ENCODE measurements at places on chromosomes 1 and 21.

GRCh38 chr1:116460783-116461376, 87.8 kb downstream of the ATP1A1 start:
- no peak for DNase-seq

- DNase-seq: no peak
These were observed 27.7 kb downstream of the TMCO4 start for GRCh38 chr1:19772053-19772452.

- DNase-seq: peak; percentile 73
These were observed 24.5 kb downstream of the CLIC6 start for GRCh38 chr21:34693192-34693810.

DNA sequence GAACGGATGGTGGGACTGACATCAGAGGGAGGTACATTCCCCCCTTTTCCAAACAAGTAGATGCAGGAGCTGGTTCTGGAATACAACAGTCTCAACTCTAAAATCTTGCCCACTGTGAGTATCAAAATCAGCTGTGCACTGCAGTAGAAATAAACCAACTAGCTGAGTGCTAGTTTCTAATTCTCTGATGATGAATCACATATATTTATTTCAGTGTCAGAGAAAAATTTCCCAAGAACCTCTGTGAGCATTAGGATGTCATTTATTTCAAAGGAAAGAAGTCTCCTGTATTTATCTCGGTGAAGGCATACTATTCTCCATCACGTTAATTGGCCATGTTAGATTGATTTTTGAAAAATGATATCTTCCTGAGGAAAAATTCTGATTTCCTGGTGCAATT, 67.1 kb downstream of the LHX9 start:
- no peak for DNase-seq

DNA sequence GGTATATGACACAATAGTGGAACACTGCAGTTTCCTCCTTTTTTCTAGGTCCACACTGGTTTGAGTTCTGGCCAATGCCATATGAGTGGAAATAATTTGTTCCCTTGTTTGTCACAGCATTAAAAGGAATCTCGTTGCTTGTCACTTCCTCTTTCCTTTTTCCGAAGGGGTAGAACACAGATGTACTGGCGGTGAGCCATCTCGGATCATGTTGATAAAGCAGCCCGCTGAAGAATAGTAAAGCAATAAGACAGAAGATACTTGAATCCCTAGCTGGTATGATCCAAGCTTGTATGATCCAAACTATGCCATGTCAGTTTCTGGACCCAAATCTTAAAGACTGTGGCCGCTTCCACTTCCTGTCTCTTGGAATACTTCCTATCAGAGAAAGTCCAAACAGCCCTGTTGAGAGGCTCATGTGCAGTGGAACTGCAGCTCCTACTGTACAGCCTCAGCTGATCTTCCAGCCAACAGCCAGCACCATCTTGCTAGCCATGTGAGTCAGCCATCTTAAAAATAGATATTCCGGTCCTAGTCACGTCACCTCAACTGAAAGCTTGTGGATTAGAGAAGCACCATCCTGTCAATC, 40.3 kb downstream of the CFHR5 start:
- no peak for DNase-seq

- DNase-seq: peak; percentile 87
These were observed 6.1 kb downstream of the SKI start for GRCh38 chr1:2233997-2234761.

DNA sequence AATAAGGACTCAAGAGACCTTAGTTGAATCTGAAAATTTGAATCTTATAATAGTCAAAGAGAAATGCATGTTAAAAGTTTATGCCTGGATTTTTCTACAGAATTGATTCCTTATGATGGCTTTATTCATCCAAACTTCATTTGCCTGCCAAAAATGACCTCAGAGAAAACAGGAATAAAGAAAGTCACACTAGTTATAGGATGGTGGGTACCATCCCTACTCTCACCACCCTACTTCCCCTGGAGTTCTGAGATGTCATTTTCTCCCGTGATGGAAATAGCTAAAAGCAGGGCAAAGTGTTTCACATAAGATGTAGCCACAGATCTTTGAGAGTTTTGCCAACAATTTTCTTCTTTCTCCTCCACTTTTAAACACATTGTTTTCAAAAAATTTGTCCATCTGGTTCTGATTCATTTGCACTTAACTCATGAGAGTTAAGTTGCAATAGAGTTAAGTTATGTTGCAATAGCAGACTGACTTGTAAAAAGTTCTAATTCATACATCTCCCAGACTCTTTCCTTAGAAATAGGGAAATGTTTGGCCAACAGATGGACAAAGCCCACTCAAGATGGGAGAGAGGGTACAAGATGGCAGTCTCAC, 384.6 kb downstream of the PLPP3 start:
- no peak for DNase-seq

- DNase-seq: peak; percentile 42
These were observed 18.7 kb downstream of the COL6A1 start for GRCh38 chr21:46000182-46000730.

DNA sequence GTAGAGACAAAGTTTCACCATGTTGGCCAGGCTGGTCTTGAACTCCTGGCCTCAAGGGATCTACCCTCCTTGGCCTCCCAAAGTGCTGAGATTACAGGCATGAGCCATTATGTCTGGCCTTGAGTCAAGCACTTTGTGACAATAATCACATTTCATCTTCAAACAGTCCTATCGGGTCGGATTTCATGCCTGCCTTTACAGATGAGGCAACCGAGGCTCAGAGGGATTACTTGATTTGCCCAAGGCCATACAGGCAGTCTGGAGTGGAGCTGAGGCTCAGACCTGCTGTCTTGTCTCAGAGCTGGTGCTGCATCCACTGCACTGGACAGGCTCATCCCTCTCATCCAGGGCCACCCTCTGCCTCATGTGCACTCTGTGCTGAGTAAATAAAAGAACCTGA, 26.6 kb downstream of the FAM151A start:
- DNase-seq: no peak

DNA sequence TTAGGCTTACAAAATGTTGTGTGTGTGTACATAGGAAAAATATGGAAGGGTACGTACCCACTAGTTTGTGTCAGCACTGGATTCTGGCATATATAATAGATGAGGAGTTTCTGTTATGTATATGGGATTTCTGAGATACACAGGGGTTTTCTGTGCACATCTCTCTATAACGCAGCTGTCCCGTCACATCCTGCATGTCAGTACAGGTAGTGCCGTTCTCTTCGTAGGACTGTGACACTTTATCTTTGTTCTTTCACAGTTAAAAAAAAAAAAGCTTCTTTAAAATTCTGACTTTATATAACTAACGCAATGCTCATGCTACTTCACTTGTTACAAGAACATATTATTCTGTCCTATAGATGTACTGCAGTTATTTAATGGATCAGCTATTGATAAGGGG, 42.9 kb downstream of the ADARB1 start:
- DNase-seq: no peak

- DNase-seq: peak; percentile 42
These were observed 14.7 kb downstream of the WNT3A start for GRCh38 chr1:228021355-228022030.

DNA sequence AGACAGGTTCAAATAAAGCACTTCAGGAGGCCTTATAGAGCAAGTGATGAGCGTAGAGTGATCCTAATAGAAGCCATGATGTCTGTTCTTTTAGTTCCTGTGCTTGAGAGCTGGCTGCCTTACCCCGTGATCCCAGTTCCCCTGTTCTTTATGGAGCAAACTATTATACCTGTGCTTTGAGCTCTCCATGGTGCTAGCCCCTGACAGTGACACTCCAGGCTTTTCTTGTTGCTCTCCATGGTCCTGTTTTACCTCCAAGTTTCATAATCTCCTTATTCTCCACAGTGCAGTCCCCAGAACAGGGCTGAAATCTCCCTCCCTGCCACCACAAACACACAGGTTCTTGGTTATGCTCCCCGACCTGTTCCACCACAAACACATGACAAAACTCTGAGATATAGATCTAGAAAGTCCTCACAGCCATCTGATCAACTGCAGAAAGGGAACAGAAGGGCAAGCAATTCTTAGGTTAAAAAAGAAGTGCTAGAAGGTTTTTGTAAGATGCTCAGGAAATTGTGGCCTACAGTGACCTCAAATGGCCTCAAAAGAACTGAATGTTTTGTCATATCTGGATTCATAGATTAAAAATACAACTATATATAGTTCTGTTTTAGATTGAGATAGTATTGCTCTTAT, 6.0 kb downstream of the CADM3 start:
- DNase-seq: no peak

GRCh38 chr1:77994117-77994705, 10.5 kb upstream of the DNAJB4 start:
- DNase-seq: no peak

GRCh38 chr1:20569523-20570098, 17.2 kb downstream of the FAM43B start:
- DNase-seq: no peak

DNA sequence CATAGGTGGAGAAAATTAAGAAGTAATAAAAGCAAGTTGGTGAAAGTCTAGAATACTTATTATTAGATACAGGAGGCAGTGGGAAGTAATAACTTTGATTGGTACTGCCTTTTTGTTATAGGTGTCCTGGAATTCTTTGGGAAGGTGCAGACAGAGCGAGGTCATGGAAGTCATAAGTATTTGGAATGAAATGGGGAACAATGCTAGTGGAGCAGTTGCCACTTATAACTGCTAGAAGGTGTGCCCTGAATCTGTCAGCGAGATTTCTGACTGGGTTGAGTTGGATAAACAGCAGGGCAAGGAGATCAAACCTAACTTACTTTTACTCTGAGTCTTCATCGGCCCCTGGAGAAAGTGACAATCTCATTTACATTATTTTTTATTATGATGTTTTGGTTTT, 69.6 kb downstream of the LHX9 start:
- no peak for DNase-seq

GRCh38 chr21:14300074-14300473, 82.9 kb downstream of the HSPA13 start:
- no peak for DNase-seq

DNA sequence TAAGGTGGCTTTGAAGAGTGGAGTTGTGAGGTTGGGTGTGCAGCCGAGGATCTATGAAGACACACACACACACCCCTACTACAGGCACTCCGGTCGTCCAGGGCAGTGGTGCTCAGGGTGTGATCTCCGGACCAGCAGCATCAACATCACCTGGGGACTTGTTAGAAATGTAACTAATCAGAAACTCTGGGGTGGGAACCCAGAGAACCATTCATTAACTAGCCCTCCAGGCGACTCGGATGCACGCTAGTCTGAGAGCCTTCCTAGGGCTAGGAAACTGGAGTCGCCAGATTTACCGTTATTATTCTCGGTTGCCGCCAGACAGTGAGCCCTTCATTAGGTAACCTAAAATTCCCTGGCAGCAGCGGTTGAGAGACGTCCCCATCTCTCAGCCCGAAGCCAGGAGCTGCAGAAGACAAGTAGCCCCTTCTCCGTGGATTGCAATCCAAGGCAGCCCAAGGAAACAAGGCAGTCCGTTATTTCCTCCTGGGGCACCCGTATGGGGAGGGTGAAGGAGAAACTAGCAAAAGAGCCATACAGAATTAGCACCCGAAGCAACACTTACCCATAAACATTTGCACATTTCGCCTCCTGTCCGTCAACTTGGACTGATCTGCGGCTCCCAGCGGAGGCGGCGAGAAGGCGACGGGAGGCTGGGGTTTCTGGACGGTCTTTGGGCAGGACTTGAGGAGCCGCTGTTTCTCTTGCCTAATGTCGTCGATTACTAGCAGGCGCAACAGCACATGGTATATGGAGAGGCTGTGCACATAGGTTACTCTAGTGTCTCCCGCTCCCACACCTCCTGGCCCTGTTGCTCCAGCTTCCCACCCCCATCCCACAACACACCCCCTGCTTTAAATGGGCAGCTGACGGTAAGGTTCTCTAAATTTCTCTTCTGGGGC, 2.9 kb upstream of the CCN1 start:
- DNase-seq: no peak

DNA sequence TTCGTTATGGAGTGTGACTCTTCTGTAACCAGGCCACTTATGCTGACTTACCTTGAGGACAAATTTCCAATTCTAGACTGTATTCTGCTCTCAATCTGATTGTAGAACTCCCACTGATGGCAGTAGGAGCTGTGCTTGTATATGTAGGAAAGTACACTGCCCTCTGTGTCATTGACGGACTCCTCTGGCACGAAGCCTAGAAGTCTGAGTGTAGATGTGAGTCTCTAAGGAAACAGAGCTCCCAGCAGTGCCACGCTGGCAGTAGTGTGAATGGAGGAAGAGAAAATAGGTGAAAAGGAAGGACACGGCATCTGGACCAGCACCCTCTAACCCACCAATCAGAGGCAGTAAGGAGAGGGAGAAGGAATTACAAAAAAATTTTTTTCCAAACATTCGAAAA, 130.4 kb upstream of the ADGRL2 start:
- no peak for DNase-seq

DNA sequence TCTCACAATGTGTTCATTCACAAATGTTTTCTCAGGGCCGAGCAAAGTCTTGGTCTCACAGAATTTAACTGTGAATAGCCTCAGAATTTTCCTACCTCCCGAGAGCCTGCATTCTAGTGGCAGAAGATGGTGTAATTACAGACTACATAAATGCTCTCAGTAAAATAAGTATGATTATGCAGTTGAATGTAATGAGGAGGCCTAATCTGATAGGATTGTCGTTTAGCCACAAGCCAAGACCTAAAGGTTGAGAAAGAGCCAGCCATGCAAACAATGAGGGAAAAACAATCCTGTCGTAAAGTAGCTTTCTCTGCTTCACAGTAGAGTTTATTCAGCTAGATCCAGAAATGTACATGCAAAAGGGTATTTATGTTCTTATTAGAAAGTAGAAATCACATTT, 607.8 kb upstream of the B3GALT2 start:
- DNase-seq: no peak

DNA sequence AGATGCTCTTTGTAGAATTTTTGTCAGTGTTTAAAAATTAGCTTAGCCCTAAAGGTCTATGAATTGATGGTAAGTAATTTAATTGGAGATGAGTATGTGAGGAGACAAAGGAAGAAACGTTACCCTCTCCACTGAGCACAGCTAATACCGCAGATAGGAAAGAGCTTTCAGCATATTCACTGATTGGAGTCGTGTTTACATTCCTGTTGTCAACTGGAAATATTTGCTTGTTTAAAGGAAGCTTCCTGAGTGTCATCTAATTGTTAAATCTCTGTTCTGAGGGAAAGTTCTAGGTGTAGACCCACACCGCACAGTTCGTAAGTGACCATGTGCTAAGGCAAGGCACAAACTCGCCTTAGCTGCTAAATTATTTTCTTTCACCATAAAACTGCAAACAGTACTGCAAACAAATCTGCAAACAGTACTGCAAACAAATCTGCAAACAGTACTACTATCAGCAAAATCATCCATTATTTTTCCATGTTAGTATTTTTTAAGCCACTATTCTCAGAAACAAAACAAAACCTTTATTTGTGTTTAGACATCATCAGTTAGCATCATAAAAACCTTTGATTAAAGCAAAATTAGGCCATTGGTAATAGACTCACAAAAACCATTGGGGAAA, 32.6 kb downstream of the TOMM20 start:
- no peak for DNase-seq

GRCh38 chr21:44576025-44576420, 2.5 kb downstream of the KRTAP10-4 start:
- DNase-seq: no peak
